EL (cell line): ENCODE measurements at places on chromosomes 1 and 21.

DNA sequence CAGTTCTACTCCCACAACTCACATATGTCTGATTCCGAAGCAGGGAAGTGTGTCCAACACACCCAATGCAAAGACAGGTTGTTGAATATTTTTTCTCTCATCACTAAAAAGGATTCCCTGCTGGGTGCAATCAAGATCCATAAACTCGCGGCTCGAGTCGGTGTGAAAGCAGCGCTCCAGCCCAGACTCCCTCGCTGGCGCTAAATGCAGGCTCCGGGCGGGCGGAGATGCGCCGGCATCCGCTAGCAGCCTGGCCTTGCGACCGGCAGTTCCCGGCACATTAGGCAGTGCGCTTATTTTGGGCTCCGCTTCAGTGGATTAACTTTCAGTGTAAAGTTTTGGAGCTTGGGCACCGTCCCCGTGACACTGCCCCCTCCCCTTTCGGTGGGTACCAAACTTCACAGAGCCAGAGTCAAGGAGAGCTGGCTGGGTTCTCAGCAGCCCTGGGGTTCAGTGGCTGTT is 87.7 kb upstream of the POU3F1 start:
- DNase-seq = no peak

- no peak for DNase-seq
These were observed 9.2 kb upstream of the PPFIA4 start for GRCh38 chr1:203017061-203017460.

DNA sequence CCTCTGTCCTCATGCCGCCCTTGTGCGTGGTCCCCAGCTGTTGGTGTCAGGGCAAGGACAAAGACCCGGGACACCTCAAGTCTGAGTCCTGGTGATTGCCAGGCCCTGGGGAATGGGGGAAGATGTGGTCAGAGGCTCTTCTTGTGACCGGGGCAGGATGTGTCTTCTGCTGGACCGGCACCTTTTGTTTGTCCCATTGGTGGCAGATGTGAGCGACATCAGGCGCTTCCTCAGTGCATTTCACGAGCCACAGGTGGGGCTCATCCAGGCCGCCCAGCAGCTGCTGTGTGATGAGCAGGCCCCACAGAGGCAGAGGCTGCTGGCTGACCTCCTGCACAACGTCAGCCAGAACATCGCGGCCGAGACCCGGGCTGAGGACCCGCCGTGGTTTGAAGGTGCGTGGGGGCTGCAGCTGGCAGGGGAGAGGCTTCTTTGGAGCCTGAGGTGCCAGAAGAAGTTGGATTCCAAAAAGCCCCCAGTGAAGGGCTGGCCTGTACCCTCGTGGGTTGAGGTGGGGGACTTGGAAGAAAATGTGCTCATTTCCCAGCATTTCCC is 8.4 kb downstream of the DFFB start:
- DNase-seq = no peak

DNA sequence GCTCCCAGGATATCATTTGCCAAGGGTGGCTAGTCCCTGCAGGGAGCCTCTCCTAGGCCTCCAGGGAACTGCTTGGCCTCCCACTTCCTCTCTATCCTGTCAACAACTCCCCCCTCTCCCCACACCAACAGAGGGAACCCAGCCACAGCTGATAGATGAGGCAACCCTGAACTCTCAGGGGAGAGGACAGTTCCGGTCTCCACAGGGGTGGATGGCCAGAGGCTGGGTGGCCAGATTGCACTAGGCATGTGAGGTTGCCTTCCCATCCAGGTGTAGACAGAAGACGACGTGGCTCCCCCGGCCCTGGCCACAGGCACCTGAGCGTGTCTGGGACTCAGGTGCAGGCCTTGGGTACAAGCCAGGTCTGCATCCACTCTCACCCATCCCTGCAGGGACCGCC is 53.3 kb downstream of the TOR1AIP2 start:
- no peak for DNase-seq

DNA sequence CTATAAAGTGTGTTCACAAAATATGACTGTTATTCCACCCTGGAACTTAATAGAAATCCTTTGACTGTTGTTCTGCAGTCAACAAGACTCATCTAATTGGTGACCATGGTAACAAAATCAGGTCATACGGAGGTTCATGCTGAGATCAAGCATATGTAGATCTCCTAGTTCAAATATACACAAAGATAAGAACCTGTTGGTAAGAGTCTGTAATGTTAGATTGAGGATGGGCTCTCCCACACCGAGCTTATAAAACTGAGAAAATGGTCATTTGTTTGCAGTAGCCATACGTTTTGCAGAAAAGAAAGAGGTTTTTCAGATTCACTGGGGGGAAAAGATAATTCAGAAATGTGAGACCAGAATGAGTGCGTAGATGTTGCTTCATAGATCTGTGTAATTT is 468.1 kb downstream of the RPS6KC1 start:
- no peak for DNase-seq

GRCh38 chr1:225738763-225739162 is 38.9 kb upstream of the SRP9 start:
- no peak for DNase-seq

DNA sequence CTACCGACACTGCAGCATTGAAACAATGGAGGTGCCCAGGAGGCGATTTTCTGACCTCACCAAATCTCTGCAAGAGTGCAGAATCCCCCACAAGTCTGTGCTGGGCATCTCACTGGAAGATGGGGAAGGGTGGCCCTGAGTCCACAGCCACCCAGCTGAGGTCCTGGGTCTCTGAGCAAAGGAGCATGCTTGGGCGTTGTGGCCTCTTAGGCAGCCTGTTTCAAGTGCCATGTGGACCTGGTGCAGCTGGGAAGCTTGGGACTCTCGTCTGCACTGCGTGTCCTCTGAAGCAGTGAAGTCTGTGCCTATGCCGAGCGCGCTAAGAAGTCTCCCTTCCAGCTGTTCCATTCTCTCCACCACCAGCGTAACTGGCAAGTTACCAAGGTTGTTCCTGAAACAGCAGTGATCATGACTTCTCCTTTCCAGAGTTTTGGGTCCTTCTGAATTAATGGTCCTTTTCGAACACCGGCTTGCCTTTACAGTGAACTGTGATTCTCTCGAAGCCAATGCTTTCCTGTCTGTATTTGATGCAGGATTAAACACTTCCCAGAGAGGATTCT is 5.0 kb upstream of the PLA2G2C start:
- no peak for DNase-seq

DNA sequence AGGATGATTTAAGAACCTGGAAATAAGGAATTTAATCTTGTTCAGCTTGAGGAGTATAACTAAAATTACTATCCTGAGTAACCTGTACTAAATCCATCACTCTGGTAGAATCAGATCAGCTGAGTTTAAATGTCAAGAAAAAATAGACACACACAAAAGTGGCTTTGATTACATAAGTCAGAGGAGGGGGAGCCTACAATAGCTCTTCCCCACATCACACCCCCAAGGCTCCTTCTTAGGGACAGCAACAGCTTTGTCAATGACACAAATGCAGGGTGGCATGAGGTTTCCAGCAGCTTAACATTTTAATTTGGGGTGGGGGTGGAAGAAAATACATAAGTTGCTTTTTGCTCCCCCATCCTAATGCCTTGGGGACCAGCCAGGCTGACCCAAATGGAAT is 12.6 kb upstream of the NUP210L start:
- no peak for DNase-seq

DNA sequence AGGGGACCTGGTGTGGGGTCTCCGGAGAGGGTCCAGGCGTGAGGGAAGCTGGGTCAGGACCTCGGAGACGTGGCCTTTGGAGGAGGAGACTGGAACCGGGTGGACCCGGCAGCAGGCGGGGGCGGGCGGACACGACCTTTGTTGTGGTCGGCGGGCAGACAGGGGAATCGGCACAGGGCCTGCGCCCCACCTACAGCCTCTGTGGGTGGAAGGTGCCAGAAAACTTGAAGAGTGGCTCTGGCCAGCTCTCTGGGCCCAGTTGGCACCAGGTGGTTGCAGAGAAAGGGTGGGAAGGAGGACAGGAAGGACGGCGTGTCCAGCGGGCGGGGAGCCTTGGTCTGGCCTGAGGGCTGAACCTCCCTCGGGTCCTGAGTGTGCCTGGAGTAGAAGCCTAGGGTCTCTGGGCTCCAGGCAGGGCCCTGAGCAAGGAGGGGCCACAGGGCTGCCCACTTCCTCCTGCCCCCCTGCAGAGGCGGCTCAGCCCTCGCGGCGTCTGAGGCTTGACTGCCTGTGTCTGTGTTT is 7.7 kb upstream of the TTLL10 start:
- DNase-seq = no peak

DNA sequence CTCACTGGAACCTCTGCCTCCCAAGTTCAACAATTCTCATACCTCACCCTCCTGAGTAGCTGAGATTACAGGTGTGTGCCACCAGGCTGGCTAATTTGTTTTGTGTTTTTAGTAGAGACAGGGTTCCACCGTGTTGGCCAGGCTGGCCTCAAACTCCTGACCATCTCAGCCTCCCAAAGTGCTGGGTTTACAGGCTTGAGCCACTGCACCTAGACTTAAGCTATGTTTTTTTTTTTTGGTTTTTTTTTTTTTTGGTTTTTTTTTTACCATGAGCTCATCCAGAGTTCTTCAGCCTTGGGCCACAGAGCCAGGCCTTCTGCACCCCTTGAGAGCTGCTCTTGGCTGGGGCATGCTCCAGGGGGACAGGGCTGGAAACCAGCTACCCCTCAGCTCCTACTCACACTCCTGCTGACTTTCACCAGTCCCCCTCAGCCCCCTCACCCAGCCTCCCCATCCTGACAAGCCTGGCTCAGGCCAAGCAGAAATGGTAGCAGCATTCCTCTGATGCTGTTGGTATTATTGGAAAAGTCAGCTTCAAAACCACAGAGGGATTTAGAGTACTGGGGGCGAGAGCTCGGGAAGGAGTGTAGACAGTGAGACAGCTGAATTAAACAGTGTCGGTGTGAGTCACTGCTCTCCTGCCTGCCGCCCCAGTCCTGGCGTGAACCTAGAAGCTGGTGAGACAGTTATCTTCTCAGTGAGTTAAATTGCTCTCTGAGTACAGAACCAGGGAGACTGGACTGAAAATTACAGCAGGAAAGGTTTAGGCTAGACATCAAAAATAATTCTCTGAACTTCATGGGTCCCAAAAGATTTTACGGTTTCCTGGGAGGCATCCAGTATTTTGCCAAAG is 63.7 kb downstream of the NAV1 start:
- DNase-seq = peak; percentile 92

DNA sequence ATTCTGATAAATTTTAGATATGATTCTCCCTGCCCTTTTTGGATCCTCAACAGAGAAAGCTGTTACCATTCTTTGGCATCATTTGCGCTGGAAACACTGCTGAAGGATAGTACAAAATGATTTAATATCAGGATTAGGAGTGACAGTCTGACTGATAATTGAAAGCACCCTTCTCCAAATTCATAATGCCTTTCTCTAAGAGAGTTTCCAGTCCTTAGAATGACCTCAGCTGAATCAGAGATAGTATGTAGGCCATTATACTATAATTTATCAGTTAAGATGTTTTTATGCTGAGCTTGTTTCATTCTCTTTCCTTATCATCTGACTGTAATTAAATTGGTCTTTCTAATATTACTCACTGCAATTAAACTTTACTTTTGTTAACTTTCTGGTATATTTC is 166.7 kb downstream of the ZNF326 start:
- DNase-seq = no peak

DNA sequence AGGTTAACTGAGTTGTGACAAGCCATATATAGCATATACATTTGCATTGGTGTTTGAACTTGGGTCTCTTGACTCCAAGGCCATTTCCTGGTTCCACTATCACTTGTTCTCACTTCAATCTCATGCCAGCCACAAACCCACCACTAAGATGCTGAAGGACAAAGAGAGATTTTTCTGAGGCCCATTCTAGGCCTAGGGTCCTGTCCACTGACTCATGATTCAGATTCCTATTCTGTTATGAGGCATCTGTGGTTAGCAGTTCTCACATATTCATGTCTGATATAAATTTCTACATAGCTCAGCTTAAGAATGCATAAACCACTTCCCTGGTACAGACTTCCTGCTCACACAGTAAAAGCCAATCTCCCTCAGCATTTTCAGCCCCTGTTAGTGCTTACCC is 326.1 kb upstream of the BEND5 start:
- DNase-seq = peak; percentile 44

DNA sequence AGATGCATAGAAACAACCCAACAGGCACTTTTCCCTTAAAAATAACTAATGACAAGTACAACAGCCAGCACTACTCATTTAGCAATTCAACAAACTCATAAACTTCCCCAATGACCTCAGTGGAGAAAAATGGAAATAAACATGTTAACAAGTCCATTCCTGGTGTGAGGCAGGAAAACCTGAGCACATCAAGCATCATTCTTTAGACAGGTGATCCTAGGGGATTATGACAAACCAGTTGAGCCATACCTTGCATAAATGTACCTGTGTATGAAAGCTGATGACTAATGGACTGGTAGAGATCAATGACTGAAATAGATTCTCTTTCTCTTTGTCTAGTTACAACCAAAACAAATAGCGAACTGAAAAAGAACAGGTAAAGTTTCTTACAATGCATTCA is 7.0 kb downstream of the COL24A1 start:
- DNase-seq = no peak

DNA sequence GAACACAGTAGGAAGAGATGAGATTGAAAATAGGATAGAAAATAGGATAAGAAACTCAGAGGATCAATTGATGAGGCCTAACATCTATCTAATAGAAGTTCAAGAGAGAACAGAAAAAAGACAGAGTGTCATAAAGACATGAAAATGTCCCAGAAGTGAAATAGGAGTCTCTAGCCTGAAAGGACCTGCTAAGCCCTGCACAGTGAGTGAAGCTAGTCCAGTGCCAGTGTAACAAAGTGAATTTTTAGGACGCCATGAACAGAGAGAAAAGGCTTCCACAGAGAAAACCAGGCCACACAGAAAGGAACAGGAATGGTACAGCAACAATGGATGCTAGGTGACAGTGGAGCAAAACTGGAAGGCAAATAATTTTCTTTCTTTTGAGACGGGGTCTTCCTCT is 20.3 kb upstream of the LSS start:
- no peak for DNase-seq

DNA sequence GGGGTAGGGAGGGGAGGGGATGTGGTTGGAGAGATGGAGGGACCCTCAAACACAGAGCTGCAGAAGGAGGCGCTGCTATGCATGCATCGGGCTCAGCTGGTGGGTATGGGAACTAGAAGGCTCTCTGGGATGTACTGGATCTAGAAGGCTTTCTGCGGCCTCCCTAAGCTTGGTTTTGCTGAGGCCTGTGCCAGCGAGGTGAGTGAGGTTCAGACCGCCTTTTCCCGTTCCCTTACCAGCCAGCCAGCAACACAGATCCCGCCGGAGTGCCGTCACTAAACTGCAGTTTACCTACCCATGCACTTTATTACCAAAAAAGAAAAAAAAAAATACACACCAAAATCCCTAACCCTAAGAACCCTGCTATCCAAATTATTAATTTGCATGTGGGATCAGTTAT is 180.2 kb downstream of the PRDM16 start:
- no peak for DNase-seq

- peak; percentile 47 for DNase-seq
These were observed 687 bp downstream of the TGFBR3 start for GRCh38 chr1:91885213-91885715.

DNA sequence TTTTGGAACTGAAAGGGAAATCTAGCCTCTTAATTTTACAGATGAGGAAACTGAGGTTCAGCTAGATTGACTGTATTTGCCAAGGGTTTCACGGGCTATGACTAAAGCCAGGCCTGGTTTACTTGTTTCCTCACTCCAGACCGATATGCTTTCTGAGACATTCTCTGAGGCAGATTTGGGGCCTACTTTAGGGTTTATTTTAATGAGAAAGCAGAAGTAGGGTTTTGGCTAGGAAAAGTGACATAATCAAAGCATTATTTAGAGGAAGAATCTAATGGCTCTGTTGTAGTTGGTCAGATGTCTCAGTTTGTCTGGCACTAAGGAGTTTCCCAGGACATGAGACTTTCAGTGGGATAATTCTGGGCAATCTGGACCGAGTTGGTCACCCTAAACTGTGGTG is 1.5 kb upstream of the RPTN start:
- no peak for DNase-seq
